ENCODE measurements at places on chromosomes 11 and 22.

DNA sequence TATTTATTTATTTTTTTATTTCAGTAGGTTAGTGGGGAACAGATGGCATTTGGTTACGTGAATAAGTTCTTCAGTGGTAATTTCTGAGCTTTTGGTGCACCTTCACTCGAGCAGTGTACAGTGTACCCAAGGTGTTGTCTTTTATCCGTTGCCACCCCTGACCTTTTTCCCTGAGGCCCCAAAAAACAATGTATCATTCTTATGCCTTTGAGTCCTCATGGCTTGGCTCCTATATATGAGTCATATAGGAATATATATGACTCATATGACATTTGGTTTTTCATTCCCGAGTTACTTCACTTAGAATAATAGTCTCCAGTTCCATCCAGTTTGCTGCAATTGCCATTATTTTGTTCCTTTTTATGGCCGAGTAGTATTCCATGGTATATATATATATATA lies 763.9 kb downstream of the NTM start:
- DNase-seq = no peak

DNA sequence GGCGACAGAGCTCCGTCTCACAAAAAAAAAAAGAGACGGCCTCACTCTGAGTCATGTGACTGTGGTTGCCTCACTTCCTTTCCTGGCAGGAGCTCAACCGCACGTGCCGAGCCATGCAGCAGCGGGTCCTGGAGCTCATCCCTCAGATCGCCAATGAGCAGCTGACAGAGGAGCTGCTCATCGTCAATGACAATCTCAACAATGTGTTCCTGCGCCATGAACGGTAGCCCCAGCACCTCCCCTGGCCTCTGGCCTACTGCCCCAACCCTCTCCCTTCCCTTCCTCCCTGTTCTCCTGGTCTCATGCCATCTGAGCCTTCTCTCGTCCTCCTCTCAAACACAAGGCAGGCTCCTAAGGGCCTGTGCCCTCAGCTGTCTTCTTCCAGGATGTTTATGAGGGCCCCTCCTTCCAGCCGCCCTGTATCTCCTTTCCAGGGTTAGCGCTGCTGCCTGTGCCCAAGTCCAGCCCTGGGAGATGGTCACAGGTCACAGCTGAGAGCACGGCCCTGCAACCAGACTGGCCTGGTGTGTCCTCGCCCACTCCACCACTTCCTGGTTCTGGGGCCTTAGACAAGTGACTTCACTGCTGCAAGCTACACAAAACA lies 30.7 kb downstream of the TOM1 start:
- peak; percentile 90 for DNase-seq

DNA sequence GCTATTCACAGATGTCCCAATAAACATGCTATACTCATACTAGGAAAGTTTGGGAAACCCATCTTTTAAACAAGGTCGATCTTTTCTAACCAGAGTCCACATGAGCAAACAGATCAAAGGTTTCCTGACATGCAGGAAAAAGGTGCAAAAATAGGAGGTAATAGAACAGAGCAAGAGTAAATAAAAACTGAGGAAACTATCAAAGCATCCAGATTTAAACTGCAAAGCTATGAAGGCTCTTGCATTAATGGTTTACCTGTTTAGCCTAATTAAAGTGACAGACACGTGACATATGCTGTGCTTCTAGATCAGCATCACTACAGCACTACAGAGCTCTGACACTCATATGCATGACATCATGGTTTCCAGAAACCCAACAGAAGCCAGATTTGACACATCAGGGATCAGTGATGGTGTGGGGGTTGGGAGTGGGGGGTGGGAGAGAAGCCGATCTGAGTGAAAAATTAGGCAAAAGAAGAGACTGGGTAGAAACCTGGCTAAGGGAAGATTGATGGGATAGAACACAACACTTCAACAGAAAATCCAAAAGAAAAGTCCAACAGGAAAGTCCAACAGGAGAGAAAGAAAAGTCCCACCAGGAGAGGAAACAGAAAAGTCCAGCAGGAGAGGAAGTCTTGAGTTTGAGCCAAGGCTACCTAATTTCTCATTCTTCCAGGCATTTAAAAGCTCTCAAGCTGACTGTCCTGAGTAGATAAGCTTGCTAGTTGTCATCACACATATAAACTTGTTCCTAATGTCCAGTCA lies 262.3 kb downstream of the SOX6 start:
- no peak for DNase-seq

DNA sequence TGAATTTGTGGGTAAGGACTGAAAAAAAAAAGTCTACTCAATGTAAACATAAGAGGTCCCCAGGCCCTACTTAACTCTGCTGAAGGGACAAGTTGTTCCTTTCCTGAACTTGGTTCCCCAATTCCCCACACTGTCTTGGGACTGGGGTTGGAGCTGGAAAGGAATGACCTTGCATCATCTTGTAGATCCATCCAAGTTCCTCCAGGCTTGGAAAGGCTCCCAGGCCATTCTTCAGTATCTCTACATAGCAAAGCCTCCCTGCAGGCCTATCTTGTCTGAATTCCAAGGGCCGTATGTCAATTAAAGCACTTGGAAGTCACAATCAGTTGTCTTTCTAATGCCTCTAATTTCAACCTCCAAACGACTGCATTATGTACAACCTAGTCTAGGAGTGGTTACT lies 361.2 kb downstream of the TMEM135 start:
- DNase-seq = peak; percentile 57

GRCh38 chr22:41682033-41682807 lies 6.4 kb downstream of the SNU13 start:
- DNase-seq = peak; percentile 87

GRCh38 chr11:121544956-121545355 lies 92.2 kb upstream of the SORL1-AS1 start:
- no peak for DNase-seq

DNA sequence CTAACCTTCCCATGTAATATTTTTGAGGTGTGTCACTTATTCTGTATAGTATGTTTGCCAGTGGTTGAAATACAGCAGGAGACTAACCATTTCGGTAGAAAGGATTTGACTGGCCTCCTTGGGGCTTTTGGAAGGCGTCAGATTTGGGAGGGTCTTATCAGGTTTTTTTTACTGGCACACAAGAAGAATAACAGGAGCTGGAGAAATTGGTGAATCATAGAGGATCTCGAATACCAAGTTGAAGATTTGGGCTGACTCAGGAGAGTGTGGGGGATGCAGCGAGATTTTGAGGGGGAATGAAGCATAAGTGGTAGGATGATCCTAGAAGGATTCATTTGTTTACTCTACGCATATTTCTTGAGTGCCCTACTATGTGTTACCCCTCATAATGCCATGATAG lies 200.5 kb downstream of the DDX10 start:
- DNase-seq = no peak

- no peak for DNase-seq
Measured at GRCh38 chr22:45831394-45831793, 145.6 kb downstream of the WNT7B start.

DNA sequence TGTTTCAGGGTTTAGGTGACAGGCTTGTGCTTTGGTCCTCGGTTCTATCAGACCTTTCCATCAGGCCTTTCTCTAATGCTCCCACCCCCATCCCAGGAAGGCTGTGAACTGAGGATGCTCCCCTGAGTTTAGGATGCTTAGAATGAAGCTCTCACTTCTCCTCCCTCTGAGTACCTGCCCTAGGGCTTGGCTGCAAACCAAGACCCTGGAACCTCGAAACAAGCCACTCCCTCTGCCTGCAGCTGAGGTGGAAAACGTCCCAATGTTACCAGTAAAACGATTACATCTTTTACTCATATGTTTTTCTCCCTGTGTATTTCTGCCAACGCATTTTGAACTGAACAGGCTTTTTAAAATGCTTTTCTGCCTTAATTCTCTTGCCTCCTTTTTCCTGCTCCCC lies 54.5 kb upstream of the BMAL1 start:
- DNase-seq = no peak

GRCh38 chr11:128525411-128526243 lies 61.7 kb downstream of the ETS1 start:
- no peak for DNase-seq

GRCh38 chr11:58513747-58514367 lies 6.0 kb upstream of the OR5B21 start:
- no peak for DNase-seq

DNA sequence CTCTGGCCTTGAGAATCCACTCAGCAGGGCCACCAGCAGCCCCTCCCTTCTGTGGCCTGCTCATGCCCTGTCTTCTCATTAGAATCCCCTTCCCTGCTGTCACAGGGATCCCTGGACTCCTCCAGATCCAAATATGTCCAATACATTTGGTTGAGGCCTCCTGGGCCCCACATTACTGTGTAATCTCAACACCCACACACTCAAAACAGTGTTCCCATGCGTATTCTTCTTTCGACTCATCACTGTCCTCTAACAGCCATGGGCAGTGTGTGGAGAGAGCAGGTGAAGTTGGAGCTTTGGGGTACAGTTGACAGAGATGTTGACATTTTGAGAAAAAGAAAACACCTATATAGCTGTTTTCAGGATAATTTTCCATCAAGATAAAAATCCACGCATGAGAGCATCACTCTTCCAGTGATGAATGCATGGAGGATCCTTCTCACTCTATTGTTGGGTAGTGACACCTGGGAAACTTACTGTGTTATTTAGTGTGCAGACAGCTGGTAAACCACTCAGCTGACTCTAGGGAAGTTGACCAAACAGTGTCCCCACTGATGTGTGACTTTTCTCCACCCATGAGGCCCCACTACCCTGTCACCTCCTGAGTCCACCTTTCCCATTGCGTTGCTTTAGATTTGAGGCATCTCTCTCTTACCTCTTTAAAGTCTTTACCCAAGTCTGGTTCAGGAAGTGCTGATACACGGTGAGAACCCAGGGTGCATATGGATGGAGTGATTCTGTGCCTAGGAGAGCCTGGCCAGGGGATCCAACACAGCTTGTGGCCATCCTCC lies 28.7 kb upstream of the VPREB1 start:
- no peak for DNase-seq

DNA sequence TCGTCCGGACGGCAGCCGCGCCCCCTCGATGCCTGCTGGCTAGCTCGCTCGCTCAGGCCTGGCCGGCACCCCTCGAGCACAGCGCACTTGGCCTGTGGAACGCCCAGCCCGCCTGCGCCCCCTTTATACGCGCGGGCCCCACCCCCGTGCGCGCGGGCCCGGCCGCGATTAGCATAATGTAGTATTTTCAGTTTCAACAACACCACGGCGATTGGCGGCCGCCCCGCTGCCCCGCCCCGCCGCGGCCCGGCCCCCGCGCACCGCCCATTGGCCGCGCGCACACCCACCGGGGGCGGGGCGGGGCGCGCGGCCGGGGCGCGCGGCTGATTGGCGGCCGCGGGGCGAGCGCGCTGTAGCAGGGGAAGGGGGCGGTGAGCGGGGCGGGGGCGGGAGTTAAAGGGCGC lies at the start of gene CDKN1C:
TSS of gene CDKN1C (minus strand) at position 98 of the 404 bp plus-strand sequence. CDS start 319 bp downstream, outside the sequence.
- peak; percentile 90 for DNase-seq

GRCh38 chr11:129849447-129850130 lies 33.9 kb downstream of the TMEM45B start:
- DNase-seq = no peak

GRCh38 chr11:74319139-74319816 lies 7.8 kb upstream of the P4HA3 start:
- no peak for DNase-seq

DNA sequence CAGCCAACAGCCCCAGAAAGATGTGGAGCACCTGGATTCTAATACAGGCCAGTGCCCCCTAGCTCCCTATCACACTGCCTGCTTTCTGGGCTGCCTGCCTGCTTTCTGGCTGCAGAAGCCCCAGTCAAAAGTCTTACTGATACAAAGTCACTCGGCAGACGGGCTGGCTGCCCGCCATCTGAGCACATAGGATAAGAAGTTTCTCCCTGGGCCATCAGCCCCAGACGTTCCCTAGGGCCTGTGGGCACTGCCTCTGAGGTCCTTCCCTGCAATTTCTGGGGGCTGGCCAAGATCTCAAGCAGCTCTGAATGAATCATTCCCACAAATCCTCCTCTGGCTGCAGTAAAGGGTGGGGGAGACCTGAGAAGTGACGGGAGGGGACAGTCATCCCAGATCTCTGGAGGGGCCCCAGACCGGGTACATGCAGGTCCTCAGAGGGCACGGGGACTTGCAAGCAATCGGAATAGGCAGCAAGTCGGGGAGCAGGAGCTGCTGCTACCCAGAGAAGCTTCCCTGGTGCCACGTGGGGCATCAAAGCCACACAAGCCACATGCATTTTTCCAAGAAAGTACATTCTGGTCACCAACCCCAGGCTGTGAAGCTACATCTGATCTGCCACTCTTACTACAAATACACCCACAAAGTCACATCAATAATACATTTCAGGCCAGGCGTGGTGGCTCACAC lies 4.7 kb downstream of the TPST2 start:
- DNase-seq = peak; percentile 78

GRCh38 chr11:19743622-19744021 lies 31.0 kb downstream of the NAV2 start:
- DNase-seq = no peak

- DNase-seq = no peak
Measured at GRCh38 chr22:41770715-41771468, 29.6 kb upstream of the CCDC134 start.

- DNase-seq = no peak
Measured at GRCh38 chr22:17444204-17444504, 74.9 kb downstream of the CECR2 start.

GRCh38 chr11:37442576-37442975 lies 844.5 kb upstream of the RAG2 start:
- no peak for DNase-seq

DNA sequence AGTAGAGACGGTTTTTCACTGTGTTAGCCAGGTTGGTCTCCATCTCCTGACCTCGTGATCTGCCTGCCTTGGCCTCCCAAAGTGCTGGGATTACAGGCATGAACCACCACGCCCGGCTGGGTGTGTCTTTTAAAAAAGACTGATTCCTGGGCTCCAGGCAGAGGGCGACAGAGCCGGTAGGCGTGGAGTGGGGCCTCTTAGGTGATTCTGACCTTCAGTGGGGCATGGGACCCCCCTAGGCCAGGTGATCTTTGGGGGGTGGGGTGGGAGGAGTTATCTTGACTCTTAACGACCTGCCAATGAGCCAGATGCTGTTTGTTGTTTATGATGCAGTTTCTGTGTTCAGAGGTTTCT lies 12.9 kb upstream of the SORL1-AS1 start:
- DNase-seq = no peak

- peak; percentile 66 for DNase-seq
Measured at GRCh38 chr22:21102659-21103267, 57.0 kb downstream of the LRRC74B start.

DNA sequence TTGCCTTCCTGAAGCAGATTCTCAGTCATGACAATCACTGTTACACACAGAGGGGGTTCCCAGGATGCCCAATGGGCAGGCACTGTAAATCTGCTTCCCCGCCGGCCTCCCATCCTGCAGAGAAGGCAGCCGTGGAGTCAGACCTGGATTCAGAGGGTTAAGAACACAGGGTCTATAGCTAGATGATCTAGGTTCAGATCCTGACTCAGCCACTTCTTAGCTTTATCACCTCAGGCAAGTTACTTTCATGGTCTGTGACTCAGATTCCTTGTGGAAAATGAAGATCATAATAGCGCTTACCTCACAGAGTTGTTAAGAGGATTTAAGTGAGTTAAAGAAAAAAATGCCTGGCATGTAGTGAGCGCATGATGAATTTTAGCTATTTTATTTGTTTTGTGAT lies 95.9 kb downstream of the TIMP3 start:
- no peak for DNase-seq

- no peak for DNase-seq
Measured at GRCh38 chr11:99693941-99694492, 673.3 kb downstream of the CNTN5 start.

- DNase-seq = peak; percentile 49
Measured at GRCh38 chr11:4181782-4182721, 87.5 kb downstream of the RRM1 start.

- no peak for DNase-seq
Measured at GRCh38 chr22:19110646-19111045, 11.6 kb downstream of the DGCR2 start.

GRCh38 chr22:48135592-48135991 lies 1373.1 kb downstream of the TBC1D22A start:
- DNase-seq = no peak
